ENCODE measurements at places on chromosomes 12 and 14.

DNA sequence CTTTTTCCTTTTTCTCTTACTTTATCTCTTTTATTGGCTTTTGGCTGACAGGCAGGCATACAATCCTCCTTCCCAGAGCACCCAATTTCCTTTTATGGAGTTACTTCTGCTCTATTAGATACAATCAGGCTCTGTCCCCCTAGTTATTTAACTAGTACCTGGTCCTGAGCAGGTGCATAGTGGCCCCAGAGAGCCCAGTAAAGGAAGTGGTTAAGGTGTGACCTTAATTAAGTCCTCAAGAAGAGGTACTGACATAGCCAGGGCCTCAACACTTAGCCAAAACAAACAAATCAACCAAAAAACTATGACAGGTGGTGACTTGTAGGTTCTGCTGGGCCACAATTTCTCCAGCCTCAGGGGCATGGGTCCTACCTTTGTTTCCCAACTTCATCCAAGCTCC is 82.9 kb downstream of the CCDC60 start:
- no peak for DNase-seq

DNA sequence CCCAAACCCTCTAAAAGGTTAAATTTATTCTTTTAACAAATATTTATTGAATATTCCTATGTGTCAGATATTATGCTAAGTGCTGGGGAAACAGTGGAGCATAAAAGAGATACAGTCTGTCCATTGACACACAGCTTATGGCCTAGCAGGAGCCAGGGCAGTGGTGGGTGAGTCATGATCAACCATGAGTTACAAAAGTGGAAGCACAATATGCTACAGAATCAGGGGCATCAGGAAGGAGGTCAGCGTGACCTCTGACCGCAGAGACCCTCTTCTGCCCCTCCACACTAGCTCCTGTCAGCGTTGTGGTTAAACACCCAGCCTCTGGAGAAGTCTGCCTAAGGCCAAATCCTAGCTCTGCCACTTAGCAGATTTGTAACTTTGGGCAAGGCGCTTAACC is 4.7 kb upstream of the PPP1R1A start:
- DNase-seq, result no peak

GRCh38 chr12:66624806-66625205 is 54.1 kb downstream of the GRIP1 start:
- no peak for DNase-seq

GRCh38 chr12:131229426-131230339 is 276.0 kb downstream of the ADGRD1 start:
- no peak for DNase-seq

GRCh38 chr12:114701104-114701414 is 17.1 kb upstream of the TBX3 start:
- DNase-seq, result peak; percentile 79

DNA sequence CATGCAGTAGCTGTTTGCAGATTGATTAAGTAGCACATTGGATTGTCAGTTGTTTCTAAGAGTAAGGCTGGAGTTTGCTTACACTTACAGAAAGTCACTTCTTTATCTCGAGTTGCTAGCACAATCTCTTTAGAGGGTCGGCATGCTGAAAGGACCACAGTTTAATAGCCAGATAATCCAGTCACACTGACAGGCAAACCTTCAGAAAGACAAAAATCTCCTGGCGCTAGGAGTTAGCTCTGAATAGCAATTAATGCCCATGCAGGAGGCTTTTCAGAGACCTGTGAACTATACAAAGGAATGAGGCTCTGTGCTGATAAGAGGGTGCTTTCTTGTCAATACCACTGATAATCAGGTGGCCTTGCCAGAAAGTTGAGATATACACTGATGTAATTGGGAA is 1043.0 kb downstream of the AACS start:
- no peak for DNase-seq

DNA sequence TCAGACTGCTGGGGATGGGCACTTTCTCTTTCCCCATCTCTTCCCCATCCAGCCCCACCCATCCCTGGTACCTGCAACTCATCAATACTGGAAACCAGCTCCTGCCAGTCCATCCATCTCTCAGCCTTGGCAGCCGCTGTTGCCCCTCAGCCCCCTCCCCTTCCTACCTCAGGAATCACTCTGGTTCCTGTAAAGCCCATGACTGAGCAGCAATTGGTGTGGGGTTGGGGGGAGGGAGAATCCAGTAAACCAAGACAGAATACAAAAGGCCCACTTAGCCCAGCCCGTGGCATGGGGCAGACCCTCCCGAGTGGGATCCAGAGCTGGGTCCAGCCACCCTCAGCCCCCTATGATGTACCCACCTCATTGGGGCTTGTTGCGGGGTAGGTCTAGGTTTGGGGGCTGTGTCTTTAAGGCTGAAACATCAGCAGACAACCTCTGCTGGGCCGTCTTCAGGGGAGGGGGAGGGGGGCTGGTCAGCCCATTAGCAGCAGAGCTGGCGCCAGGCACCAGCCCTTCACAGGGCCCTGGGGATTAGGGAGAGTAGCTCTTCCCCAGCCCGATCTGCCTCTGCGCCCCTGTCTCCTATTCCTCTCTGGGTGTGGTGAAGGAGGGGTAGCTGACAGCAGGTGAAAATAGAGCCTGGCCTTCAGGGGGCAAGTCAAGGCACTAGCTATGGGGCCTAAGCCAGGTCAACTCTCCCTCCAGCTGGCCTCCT is 702 bp upstream of the PRPH start:
- no peak for DNase-seq

GRCh38 chr12:90896164-90896563 is 58.8 kb downstream of the CCER1 start:
- DNase-seq, result peak; percentile 89

DNA sequence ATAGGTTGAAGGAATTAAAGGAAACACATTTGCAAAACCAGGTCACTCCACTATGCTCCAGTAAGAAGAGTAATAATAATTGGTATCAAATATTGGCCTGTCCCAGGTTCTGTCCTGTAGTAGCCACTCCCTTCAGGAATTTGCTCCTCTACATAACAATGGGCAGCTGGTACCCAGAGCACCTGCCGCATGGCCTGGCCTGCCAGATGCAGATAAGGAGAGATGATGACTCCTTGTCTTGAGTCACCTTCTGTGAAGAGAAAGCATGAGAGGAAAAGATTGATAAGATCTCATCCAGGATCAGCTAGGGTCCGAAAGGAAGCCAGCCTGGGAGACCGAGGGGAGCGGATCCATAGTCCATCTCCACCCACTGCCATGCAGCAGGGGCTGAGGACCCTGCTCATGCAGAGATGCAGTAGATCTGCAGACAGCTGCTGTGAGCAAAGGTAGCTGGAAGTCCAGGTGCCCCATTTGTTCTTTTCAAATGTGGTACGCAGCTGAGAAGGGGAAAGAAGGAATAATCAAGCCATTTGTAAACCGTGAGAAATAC is 24.3 kb downstream of the VCPKMT start:
- DNase-seq, result no peak

DNA sequence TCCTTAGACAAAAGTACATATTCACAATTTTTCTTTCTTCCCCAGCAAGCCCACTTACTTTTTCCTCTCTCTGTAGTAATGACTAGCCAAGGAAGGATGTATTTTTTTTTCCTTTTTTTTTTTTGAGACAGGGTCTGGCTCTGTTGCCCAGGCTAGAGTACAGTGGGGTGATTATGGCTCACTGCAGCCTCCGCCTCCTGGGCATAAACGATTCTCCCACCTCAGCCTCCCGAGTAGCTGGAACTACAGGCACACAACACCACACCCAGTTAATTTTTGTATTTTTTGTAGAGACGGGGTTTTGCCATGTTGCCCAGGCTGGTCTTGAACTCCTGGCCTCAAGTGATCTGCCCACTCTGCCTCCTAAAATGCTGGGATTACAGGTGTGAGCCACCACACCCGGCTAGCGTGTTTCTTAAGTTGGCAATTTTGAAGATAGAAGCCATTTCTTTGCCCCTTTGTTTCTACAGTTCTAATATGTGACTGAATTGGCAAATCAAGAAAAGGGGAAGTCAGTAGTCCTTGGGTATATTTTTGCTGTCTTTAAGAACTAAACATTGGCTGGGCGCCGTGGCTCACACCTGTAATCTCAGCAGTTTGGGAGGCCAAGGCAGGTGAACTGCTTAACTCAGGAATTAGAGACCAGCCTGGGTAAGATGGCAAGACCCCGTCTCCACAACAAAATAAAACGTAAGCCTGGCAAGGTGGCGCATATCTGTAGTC is 3.2 kb upstream of the NACA start:
- DNase-seq, result no peak

GRCh38 chr12:114697243-114697716 is 13.3 kb upstream of the TBX3 start:
- DNase-seq, result no peak

- DNase-seq, result no peak
Observed at GRCh38 chr14:20614038-20614840, 23.1 kb upstream of the RNASE12 start.

Data from M059J (cell line).